Effector memory CD4-positive, alpha-beta T cell (primary cell): ENCODE measurements at places on chromosomes 1 and 21.

DNA sequence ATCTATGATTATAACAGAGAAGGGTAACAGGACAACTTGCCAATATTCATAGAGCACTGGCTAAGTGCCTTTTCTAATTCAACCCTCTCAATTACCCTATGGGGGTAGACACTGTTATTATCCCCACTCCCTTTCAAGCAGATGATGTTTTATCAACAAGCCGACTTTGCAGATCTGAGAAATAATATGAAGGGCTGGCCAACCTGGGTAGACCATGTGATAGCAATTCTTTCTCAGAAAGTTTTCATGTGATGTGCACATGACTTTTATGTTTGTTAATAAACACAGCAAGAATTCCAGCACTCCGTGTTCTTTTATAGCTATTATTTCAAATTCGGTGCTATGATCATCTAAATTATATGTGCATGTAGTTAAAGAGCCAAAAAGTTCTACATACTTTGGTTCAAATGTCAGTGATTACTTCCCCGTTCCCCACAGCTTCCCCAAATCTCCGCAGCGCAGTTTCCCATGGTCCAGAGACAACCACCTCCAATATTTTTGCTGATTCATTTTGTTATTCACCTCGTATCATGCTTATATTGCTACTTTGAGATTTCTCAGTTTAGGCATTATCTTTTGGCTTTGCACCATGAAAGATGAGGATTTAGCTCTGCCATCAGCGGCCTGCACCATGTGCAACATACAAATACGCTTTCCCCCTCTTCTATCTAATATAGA lies 96.7 kb upstream of the GADD45A start:
- no peaks in the 10 kb centered on the region for H3K36me3 ChIP-seq
- H3K27ac ChIP-seq, result no peak overlapping the region
- DNase-seq, result no peak
- no peaks in the 10 kb centered on the region for H3K4me1 ChIP-seq
- H3K27me3 ChIP-seq, result no peaks in the 10 kb centered on the region
- no peak overlapping the region for H3K4me3 ChIP-seq

GRCh38 chr1:153796786-153797659 lies 21.8 kb downstream of the SLC27A3 start:
- H3K27ac ChIP-seq, result no peak overlapping the region
- no peak overlapping the region for H3K4me3 ChIP-seq
- no peaks in the 10 kb centered on the region for H3K27me3 ChIP-seq
- no peaks in the 10 kb centered on the region for H3K4me1 ChIP-seq
- H3K36me3 ChIP-seq, result no peaks in the 10 kb centered on the region
- peak; percentile 59 for DNase-seq

DNA sequence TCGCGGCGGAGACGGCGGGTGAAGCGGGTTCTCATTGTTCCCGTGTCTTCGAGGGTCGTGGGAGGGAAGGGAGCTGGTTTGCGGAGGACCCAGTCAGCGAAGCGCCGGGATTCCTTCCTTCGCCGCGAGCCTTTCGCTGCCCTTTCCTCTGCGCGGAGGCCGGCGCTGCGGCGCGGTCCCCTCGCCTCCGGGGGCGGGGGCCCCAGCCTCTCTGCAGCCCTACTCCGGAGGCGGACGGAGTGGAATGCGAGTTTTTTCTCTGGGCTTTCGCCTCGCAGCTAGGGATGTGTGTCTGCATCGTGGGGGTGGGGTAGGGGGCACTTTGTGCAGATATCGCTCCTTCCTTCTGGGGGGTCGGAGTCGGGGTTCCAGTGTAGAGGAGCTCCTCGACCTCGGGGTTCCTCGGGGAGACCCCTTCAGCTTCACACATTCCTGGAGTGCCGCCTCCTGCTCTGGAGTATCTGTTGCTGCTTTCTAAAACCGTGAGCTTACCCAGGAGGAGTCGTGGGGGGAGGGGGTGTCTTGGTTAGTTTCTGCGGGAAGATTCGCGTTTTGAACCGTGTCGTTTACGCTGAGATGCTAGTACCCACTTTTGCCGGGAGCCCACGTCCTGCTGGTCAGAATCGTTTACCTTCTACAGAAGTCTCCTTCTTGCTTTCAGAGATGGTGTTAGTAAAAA lies 595 bp downstream of the RNF2 start:
- peak overlapping the region; percentile 97 for H3K4me3 ChIP-seq
- peak overlapping the region; percentile 75 for H3K27ac ChIP-seq
- H3K4me1 ChIP-seq, result peaks cover 7% of the 10 kb centered on the region
- no peaks in the 10 kb centered on the region for H3K36me3 ChIP-seq

DNA sequence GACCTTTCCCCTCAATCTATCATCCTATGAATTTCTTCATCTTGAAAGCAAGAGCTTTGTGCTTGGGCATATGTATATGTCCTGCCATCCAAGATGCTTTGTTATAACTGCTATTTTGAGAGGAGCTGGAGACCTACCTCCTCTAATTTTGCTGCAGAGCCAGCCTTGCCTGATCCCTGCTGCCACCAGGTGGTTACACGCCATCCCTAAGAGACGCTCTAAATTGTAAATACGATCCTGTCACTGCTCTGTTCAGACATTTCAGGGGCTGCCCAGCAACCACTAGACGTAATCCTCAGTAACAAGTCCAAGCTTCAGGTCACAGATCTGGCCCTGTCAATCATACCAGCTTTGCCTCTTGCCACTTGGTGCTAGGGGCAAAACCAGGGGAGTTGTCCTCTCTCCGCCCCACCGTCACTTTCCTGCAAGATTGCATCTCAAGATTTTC lies 32.9 kb downstream of the GPA33 start:
- H3K27ac ChIP-seq, result no peak overlapping the region
- H3K36me3 ChIP-seq, result no peaks in the 10 kb centered on the region
- H3K27me3 ChIP-seq, result no peaks in the 10 kb centered on the region
- no peaks in the 10 kb centered on the region for H3K4me1 ChIP-seq
- DNase-seq, result no peak

GRCh38 chr1:210654176-210654981 lies 325.7 kb downstream of the HHAT start:
- DNase-seq, result no peak
- H3K27me3 ChIP-seq, result no peaks in the 10 kb centered on the region
- no peaks in the 10 kb centered on the region for H3K36me3 ChIP-seq
- no peak overlapping the region for H3K4me3 ChIP-seq
- H3K4me1 ChIP-seq, result no peaks in the 10 kb centered on the region

DNA sequence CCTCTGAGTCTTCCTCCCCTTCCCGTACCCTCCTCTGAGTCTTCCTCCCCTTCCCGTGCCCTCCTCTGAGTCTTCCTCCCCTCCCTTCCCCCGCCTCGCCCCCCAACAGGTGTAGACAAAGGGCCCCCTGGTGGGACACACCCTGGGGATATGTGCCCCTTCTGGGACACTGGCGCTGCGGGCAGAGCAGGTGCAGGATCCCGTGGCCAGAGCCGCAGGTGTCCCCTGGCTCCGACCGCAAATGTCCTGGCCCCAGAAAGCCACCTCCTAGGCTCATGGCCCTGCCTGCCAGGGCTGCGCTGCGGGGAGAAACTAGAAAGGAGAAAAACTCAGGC lies 51.5 kb upstream of the ARHGEF16 start:
- no peaks in the 10 kb centered on the region for H3K27me3 ChIP-seq
- no peaks in the 10 kb centered on the region for H3K36me3 ChIP-seq
- H3K4me1 ChIP-seq, result no peaks in the 10 kb centered on the region
- H3K4me3 ChIP-seq, result no peak overlapping the region
- H3K27ac ChIP-seq, result no peak overlapping the region

DNA sequence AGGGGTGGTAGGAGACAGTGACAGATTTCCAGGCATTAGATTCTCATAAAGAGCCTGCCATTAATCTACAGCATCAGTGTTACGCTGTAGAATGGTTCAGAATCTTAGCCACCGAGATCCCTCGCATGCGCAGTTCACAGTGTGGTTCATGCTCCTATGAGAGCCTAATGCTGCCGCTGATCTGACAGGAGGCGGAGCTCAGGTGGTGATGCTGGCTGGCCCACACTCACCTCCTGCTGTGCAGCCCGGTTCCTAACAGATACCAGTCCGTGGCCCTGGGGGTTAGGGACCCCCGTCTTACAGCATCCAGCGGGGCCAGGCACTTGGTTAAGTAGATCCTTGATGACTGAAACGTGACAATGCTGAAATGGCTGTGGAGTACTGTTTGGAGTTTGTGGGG lies 163.6 kb upstream of the C1orf21 start:
- H3K4me3 ChIP-seq, result no peak overlapping the region
- no peak for DNase-seq
- no peaks in the 10 kb centered on the region for H3K4me1 ChIP-seq
- no peaks in the 10 kb centered on the region for H3K36me3 ChIP-seq
- no peak overlapping the region for H3K27ac ChIP-seq

DNA sequence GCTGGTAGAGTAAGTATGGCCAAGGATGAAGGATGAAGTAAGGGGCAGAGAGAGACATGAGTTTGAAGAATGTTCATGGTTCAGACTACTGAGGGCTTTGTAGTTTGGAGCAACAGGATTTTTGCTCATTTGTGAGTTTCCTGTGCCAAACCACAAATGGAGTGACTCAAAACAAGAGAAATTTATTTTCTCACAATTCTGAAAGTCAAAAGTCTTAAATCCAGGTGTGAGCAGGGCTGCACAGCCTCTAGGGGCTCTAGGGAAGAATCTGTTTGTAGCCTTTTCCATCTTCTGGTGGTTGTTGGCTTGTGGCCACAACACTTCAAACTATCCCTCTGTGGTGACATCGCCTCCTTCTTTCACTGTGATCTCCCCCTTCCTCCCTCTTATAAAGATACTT lies 58.9 kb downstream of the RHOU start:
- no peaks in the 10 kb centered on the region for H3K36me3 ChIP-seq
- no peaks in the 10 kb centered on the region for H3K27me3 ChIP-seq
- H3K27ac ChIP-seq, result no peak overlapping the region
- H3K4me3 ChIP-seq, result peak overlapping the region; percentile 11

DNA sequence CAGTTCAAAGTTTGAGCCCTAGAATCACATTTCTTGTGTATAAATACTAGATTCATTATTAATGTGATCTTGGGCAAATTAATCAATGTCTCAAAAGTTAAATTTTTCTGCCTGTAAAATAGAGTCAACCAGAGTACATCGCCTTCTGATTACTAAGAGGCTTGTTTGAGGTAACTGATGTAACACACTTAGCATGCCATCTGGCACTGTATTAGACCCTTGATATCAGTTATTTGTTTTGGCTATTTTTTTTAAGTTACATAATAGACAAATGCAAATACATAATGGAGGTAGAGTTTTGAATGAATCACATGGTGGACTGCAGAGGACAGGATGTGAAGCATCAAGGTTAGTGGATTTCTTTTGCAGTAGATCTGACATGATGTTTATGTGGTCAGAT lies 298.4 kb downstream of the ADGRL2 start:
- no peak for DNase-seq
- no peaks in the 10 kb centered on the region for H3K4me1 ChIP-seq
- no peak overlapping the region for H3K27ac ChIP-seq

DNA sequence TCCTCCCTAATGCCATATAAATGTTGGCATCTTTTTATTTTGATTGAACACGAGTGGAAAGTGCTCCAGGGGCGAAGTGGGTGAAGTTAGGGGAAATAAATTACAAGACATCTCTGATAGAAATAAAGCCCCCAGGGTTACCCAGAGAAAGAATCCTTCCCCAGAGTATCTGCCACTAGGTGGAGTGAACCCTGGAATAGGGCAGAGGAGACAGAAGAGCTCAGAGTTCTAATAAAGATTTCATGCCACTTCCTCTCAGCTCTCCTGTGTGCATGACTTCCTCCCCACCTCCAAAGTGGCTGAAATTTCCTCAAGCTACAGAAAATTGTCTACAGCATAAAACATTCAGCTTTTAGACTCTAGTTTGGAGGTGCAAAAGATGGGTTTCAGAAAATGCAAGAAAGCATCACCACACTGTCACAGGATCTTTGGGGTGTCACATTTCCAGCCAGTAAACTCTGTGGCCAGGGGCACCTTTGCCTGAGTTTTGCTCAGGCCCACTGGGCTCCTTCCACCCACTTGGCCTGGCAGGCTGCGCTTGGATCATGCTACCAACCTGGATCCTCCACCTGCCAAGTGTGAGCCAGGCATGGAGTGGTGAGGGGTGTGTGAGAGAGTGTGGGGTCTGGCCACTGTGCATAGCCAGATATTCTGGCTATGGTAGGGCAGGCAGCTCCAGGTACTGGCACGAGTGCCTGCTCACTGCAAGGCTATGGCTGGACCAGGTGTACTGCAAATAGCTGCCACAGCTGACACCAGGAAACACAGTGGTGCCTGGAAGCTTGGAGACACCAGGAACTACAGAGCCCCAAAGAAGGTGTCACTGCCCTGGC lies 208.8 kb upstream of the USP25 start:
- H3K27ac ChIP-seq, result no peak overlapping the region
- H3K4me3 ChIP-seq, result no peak overlapping the region
- DNase-seq, result no peak
- no peaks in the 10 kb centered on the region for H3K27me3 ChIP-seq
- peaks cover 15% of the 10 kb centered on the region for H3K4me1 ChIP-seq

DNA sequence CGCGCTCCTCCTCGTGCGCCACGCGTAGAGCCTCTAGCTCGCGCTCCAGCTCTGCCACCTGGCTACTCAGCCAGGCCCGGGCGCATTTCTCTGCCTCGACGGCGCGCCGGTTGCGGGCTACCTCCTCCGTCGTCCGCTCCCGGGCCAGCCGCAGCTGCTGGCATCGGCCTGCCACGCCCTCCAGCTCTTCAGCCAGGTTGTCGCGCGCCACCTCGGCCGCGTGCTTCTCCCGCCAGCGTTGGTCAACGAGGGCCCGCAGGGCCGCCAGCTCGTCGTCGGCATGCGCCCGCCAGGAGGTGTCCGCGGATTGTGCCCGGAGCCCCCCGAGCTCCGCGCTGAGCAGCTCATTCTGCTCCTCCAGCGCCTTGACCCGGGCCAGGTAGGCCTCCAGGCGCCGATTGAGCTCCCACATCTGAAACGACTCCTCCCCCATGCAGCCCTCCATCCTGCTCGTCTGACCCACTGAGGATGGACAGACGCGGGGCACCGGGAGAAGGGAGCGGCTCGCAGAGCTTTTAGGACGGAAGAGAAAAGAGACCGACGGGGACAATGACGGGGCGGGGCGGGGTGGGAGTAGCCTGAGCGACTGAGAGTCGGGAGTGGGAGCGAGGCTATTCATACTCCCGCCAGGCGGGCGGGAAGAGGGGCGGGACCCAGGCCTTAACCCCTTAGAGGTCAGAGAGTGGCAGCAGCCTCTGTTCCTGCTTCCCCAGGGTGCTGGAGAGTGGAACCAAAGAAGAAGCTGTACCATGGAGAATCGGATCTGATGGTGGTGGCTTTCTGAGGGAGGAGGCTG lies at the start of gene NES:
Gene NES (minus strand): TSS at position 588 of the 796 bp plus-strand sequence. CDS start 143 bp downstream, at position 445.
- H3K4me1 ChIP-seq, result peaks cover 15% of the 10 kb centered on the region
- no peak within 1 kb of the TSS for H3K27ac ChIP-seq
